LNCaP clone FGC (cell line): ENCODE measurements at places on chromosomes 12 and 14.

GRCh38 chr14:77579065-77579464, 37.4 kb downstream of the SPTLC2 start:
- DNase-seq = no peak

DNA sequence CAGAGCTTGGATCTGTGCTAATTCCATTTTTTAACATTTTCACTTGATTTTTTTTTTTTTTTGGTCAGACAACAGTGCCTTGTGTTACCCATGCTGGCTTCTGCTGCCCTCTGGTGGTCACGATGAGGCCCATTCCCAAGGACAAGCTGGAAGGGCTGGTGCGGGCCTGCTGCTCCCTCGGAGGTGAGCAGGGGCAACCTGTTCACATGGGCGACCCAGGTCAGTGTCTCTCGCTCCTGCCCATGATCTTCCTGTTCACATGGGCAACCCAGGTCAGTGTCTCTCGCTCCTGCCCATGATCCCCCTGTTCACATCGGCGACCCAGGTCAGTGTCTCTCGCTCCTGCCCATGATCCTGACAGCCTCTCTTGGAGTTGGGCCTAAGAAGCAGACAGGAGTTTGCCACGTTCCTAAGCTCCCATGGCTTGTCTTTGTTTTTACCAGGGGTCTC, 59.4 kb downstream of the DGLUCY start:
- peak; percentile 42 for DNase-seq

DNA sequence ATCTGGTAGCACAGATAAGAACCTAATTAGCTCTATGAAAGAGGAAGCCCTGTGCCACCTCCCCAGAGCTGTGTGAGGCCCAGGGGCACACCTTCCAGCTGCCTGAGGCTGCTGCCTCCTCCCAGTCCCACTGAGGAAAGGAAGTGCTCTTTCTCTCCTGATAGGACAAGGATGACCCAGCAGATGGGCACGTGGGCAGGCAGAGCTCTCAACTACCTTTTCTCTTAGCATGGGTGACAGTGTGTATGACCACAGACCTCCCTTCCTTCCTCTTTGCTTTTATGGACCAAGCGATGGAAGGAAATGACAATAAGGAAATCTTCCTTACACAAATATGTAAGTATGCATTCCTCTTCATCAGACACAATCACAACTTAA, 127.6 kb upstream of the AMIGO2 start:
- no peak for DNase-seq

GRCh38 chr14:38578278-38578681, 322.4 kb upstream of the CLEC14A start:
- DNase-seq = no peak

DNA sequence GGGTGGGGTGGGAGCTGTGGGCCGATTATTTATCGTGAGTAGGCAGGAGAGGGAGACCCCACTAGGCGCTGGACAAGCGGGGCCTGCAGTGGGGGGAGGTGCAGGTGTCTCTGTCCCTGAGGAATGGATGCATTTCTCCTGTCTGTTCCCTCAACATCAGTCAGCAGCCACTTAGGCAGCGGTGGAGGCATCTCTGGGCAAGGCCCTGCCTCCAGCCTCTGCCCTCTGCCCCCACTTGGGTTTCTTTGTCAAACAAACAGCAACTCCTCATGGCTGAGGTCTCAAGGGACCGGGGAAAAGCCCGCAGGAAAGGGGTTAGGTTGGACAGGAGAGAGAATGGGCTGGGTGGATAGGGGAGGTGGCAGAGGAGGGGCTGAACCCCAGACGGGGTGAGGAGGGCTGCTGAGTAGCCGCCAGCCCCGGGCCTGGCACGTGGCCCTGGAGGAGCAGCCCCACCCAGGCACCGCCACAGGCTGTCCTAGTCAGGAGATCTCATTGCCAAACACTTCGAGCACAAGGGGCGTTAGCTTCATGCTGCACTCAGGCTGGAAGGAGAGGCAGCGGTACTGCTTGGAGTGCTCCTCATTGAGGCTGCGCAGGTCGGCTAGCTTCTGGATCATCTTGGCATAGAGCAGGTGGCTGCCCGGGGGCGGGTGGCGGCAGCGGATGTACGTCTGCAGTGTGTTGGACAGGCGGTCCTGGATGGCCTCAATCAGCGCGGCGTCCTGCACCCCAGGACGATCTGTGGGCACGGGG, 24.7 kb upstream of the HDAC7 start:
- DNase-seq = no peak

DNA sequence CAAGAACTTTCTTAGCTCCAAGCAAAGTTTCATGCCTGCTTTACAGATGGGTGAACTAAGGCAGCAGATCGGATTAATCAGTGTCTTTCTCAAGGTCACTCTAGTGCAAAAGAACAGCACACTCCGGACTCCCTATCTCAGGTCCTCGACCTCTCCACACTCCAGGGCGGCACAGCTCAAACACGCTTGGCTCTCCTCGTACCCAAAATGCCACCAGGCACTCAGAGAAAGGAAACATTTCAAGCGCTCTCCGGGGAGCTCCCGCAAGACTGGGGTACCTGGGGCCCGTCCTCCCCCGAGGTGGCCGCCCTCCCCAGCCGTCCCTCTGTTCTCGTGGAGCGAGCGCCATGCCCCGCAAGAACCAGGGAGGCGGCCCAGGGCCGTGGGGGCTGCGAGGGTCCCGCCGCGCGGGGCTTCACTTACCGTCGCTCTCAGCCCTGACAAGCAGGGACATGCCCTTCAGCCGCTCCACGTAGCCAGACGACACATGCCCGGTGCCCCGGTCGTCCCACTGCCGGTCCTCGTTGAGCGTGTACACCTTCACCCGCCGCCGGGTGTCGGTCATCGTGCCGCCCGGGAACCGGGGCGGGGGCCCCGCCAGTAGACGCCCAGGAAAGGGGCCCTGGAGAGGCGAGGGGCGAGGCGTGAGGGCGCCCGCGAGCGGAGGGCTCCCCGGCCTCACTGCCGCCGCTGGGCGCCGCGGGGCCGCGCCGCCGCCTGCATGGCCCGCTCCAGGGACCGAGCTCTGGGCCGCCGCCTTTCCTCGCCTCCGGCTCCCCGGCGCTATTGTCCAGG, 830 bp downstream of the PPP4R3A start:
- DNase-seq = no peak

DNA sequence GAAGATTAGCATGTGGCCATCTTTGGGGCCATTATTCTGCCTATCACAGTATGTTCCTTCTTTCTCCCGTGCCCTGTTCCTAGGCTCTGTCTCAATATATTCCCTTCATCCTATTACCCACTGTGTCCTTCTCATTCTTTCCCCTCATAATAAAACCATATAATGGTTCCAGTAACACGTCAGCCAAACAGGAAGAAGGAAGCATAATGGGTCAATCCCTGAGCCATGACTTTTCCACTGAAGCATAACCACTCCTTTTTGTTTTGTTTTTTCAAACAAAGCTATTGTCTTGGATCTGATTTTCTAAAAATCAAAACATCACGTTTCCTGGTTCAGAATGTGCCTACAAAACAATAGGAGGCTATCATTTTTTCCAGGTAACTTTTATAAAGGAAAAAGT, 21.3 kb upstream of the RHOJ start:
- no peak for DNase-seq

- DNase-seq = no peak
Measured at GRCh38 chr12:51941011-51941581, 10.4 kb upstream of the ACVR1B start.

DNA sequence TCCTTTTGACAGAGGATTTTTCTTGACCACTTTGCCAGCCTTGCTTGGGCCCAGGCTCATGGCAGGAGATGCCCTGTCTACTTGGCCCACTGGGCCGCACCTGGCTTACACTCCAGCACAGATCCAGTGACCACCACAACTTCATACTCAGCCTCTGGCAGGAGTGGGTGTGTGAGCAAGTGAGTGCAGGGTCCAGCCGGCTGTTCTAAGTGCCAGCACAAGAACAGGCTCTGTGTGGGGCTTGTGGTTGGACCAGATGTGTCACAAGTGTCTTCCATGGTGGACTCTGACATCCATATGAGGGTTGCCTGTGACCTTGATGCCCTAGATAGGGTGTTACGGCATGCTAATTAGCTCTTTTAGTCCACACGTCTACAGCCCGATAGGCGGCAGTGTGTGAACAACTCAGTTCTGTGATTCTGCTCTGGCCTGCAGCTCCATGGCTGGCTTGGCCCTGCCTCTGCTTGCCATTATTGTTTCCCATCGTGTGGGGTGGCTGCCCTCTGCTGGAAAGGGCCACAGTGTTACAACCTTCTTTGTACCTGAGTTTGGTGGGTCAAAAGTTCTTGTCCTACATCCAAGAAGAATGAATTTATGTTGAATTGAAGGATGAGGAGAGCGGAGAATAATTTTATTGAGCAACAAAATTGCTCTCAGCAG, 1089.1 kb downstream of the SLC6A15 start:
- peak; percentile 28 for DNase-seq

GRCh38 chr12:89721291-89721987, 12.8 kb upstream of the ATP2B1 start:
- DNase-seq = no peak

- no peak for DNase-seq
Measured at GRCh38 chr12:103680591-103681141, 93.6 kb downstream of the STAB2 start.

- no peak for DNase-seq
Measured at GRCh38 chr14:49569281-49569680, 16.9 kb downstream of the RPS29 start.

GRCh38 chr12:109053382-109054123, 1.2 kb downstream of the USP30 start:
- no peak for DNase-seq

GRCh38 chr12:105330283-105330930, at the start of gene C12orf75:
Gene C12orf75, plus strand, starts transcription at chr12:105330691. Its CDS starts 201 bp downstream, at chr12:105330892.
- no peak for DNase-seq

GRCh38 chr12:62724947-62725451, 210.0 kb downstream of the PPM1H start:
- peak; percentile 75 for DNase-seq

GRCh38 chr12:83474369-83474768, 787.7 kb downstream of the TMTC2 start:
- DNase-seq = no peak

GRCh38 chr12:66188584-66189485, at the start of gene IRAK3:
Gene IRAK3, plus strand, starts transcription at chr12:66189214. Its CDS starts 86 bp downstream, at chr12:66189300.
- DNase-seq = no peak

GRCh38 chr14:65019944-65020566, 33.4 kb downstream of the FNTB start:
- DNase-seq = peak; percentile 60

DNA sequence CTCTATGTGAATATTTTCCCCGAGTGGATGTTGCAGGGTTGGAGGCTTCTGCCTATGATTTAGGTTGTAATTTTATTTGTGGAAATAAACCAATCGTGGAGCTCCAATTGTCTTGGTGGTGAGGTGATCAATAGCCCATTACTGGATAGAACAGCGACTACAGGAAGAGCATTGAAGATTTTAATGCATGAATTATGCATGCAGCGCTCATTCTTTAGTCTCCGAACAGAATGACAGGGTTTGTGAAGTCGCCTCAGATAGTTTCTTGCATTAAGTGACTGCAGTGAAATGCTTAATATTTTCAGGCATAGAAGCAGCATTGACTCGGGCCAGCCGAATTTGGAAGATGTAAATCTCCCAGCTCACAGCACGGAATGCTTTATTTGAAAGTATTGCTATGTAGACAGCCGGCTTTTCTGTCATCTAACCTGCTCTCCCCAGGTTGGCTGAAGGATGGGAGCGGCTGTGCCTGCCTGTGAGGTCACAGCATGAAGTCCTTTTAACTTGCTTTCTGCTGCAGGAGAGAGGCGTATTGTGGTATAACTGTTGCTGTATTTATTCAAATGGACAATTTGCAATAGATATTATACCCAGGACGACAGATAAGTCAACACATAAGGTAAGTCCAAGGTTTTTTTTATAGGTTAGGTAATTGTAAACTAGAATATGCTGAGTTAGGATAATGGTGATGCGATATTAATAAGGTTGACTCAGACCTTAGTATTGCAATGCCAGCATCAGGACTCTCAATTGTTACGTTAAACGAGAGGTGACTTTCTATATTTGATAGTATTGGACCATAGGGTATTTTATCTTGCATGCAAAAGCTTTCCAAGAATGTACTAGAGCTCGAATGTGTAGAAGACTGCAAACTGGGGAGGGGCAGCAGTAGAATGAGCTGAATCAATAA, 135.7 kb downstream of the CNTN1 start:
- DNase-seq = no peak

DNA sequence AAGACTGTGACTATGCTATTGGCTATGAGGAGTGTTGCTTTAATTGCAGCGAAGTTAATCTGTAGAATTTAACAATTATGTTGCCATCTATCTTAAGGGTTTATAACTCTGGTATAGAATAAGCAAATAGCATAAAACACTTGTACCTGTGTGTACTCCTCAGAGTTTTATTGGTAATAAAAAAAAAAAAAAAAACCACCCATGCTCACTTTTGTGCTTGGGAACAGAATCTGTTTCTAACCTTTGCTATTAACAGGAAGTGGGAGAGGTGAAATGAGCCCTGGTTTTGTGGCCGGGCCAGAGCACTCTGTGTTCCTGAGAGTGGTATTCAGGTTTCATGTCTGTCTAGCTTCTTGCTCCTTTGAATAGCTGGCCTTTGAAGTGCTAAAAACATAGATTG, 53.1 kb downstream of the PDE3A start:
- DNase-seq = peak; percentile 63
